Activated CD4-positive, alpha-beta T cell treated with anti-CD3 and anti-CD28 coated beads, Interleukin-2, amount 10 ng/mL, durations not matched to agents 7 days and 5 days (primary cell): ENCODE measurements at places on chromosomes 13 and 19.

DNA sequence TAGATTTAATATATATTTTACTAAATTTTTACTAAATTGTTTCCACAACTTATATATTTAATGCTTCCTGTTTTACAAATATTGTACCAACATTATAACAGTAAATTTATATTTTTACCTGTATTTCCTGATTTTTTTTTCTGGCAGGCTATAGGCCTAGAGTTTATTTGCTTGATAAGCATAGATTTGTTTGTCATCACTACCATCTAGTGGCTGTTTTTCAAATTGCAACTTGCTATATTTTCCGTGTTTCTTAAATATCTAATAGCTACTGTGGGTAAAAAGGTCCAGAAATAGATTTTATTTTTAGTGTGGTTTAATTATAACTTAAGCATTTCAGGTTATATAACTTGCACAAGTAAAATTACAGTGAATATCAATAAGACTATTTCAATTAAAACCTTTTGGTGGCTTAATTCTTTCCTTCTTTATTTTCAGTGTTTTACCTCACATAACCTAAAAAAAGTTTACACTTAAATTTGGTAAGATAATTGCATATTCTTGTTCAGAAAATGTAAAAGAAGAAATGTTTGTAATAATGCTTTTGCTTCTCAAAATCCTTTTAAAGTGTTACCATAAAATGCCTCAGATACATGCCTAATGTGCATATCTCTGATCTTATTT lies 60.6 kb downstream of the NDFIP2 start:
- DNase-seq, result peak; percentile 57

- no peak for DNase-seq
Observed at GRCh38 chr19:1047696-1048147, 7.8 kb downstream of the ABCA7 start.

DNA sequence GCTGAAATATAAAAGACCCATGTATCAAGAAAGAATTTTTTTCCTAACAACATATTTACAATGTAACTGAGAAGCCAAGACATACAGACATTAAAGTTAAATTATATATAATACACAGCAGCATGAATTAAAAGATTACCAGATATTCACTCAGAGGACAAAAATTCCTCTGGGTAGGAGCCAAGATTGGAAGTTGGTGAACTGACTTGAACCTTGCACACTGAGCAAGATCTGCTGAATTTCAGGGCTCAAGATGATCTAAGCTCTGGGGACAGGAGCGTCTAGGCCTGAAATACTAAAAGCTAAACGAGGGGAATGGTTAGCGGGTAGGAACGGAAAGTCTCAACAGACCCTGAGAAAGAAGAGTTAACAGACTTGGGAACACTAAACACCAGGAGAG lies 8.5 kb downstream of the FOXO1 start:
- DNase-seq, result no peak

DNA sequence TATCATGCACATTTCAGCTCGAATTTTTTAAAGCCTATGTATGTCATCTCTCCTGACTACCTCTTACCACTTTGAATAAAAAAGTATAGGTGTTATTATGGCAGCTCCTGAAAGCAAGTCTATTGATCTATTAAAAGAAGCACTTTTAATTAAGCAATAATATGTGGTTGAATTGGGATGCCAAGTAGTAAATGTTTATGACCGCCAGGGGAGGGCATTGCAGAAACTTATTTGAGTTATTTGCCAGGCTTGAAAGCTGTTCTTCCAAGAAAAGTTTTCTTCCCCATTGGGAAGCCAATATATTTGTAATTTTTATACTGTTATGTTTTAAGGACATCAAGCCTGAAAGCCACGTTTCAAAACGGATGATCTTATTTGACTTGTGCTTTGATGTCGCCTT lies 88.1 kb upstream of the SOX21 start:
- no peak for DNase-seq

DNA sequence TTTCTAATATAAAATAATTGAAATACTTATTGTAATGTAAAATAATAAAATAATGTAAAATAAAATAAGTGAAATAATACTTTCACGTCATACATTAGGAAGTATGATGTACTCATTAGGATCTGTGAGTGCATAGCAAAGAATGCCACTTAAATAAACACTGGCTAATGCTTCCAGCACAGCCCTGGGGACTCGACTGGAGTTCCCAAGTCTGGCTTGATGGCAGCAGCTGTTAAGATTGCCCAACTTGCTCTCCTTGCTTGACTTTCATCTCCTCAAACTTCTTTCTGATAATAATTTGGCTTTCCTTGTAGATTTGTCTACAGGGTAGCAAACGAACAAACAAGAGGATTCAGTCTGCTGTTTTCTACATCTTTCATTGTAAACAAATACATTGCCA lies 191.9 kb downstream of the COG6 start:
- no peak for DNase-seq

DNA sequence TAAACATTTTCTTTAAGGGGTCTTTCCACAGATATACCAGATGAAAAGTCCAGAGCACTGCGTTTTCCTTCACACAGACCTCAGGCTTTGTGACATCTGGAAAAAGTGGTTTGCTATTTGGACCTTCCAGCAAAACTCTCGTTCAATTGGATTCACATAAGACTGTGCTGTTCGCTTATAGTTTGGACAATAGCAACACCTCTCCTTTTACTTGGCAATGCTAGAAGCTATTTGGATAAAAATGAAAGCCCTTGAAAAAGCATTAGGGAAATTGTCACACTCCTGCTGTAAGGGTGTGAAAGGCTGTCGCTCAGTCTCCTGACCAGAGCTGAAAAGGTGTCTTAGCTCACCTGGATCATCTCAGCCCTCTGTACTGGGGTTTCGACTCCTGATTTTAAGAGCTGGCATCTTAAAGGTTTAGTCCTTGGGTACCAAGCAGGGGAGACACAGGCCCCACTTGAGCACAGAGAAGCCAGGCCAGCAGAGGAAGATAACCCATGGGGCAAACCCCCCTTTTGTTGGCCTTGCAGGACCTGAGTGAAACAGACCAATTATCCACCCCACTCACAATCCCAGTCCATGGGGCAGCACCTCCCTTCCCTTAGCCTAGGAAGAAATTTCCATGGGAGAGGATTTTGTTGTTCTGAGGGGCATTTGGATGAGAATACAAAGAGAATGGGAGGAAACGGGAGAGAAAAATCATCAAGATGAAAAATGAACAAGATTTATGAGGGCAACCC lies 257.6 kb downstream of the DLEU7 start:
- no peak for DNase-seq

GRCh38 chr19:46718157-46718933 lies 1.4 kb upstream of the PRKD2 start:
- DNase-seq, result peak; percentile 80

GRCh38 chr19:35213663-35214632 lies 14.6 kb downstream of the FAM187B start:
- DNase-seq, result peak; percentile 87

GRCh38 chr13:108948251-108948671 lies 318.9 kb downstream of the MYO16 start:
- DNase-seq, result no peak
